Neural crest cell (in vitro differentiated cells): ENCODE measurements at places on chromosomes 4 and X.

- peaks cover 24% of the 10 kb centered on the region for H3K4me1 ChIP-seq
- no peak overlapping the region for H3K27ac ChIP-seq
- DNase-seq = no peak
- H3K27me3 ChIP-seq = no peaks in the 10 kb centered on the region
- no peak overlapping the region for H3K4me3 ChIP-seq
- H3K36me3 ChIP-seq = peaks cover 9% of the 10 kb centered on the region
These were observed 96.1 kb downstream of the FRYL start for GRCh38 chr4:48683784-48684666.

DNA sequence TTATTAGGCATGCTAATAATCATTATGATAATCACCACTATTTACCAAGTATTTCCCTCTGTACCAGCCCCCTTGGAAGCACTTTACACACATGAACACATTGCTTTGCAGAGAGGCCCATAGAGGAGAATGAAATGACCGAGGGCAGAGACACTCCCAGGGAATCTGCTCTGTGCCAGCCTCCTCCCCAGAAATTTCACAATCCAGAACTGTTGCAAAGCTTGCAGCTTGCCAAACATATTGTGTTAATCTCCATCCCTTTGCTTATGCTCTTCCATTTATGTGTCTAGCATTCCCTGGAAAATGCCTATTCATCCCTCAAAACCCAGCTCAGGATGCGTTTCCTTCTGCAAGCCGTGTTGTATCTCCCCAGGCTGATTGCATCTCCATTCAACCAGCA lies 37.8 kb downstream of the CYTL1 start:
- H3K27ac ChIP-seq = no peak overlapping the region
- H3K27me3 ChIP-seq = no peaks in the 10 kb centered on the region
- DNase-seq = no peak
- no peak overlapping the region for H3K4me3 ChIP-seq
- H3K4me1 ChIP-seq = peaks cover 18% of the 10 kb centered on the region

DNA sequence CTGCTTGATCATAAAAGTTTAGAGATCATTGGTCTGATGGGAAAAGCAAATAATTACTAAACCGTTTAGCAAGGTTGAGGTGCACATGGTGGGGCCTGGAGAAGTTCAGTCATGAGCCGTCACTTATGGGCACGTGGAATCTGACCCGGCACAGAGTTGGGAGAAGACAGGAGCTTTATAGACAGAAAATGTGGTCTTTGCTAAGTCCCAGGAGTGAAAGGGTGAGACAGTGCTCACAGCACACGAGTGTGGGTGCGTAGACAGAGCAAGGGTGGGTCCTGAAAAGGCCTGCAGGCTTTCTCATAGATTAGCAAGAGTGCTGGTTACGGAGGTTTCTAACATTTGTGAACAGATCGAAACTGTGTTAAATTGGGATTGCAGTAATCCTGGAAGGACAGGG lies 43.8 kb downstream of the HTT start:
- H3K27ac ChIP-seq = peak overlapping the region; percentile 10
- DNase-seq = no peak
- H3K27me3 ChIP-seq = no peaks in the 10 kb centered on the region
- peaks cover 9% of the 10 kb centered on the region for H3K36me3 ChIP-seq

DNA sequence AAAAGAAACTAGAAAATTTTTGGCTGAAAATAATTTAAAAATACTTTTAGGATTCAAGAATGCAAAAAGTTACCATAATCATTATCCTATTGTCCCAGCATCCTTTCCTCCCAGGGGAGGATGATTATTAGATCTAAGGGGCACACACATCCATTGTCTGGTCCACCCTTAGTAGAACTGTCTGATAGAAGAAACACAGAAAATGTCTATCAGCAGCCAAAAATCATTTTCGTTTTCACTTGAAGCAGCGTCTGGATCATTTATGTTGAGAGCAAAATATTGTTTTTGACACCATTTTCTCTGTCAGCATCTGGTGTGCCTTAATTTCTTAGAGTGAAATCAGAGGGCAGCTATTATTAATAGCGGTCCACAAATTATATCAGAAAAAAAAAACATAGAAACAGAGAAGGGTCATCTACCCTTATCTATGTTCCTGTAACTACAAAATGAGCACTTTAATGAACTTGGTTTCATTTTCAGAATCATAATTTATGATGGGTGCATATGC lies 446.3 kb downstream of the TRAM1L1 start:
- H3K36me3 ChIP-seq = no peaks in the 10 kb centered on the region
- H3K27me3 ChIP-seq = no peaks in the 10 kb centered on the region
- no peak for DNase-seq
- H3K4me1 ChIP-seq = peaks cover 3% of the 10 kb centered on the region
- no peak overlapping the region for H3K27ac ChIP-seq
- H3K4me3 ChIP-seq = no peak overlapping the region

- H3K4me1 ChIP-seq = no peaks in the 10 kb centered on the region
- no peak for DNase-seq
- no peak overlapping the region for H3K4me3 ChIP-seq
- no peaks in the 10 kb centered on the region for H3K36me3 ChIP-seq
These were observed 50.0 kb downstream of the IQCM start for GRCh38 chr4:149765630-149766029.
